Stimulated activated CD4-positive, alpha-beta T cell treated with anti-CD3 and anti-CD28 coated beads, Interleukin-12 subunit alpha, Interleukin-12 subunit beta, amount 100 ng/mL, for 24 hours (primary cell): ENCODE measurements at places on chromosomes 16 and 17.

DNA sequence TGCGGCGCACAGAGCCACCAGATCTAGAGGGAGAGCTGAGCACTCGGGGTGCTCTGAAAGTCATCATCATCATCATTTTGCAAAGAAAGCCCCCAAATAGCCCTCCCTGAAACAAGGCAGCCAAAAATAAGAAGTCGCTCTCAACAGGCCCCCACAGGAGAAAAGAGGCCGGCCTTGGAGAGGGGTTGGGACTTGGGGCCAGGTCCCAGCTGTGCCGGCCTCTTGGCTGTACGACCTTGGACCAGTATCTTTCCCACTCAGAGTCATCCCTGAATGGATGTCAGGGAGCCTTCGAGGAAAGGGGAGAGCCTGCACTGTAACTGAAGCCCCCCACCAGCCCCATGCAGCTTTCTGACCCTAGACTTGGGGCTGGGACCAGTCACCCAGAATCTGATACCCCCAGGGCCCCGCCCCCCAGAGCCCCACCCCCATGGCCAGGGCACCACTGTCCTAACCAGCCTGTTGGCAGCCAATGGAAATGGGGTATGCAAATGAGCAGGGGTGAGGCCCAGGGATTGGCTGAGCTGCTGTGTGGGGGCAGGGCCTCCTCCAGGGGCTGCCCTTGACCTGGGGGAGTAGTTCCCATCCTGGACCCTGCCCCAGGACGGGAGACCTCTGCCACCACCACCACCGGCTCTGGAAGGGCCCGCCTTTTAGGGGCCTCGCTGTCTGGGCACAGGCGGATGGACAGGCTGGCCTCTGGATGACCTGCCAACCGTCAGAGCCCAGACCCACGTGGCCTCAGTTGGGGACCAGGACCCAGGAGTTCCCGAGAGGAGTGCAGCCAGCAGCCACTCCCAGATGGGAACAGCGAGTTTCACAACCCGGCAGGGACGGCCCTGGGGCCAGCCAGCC lies 15.4 kb downstream of the ZFPM1 start:
- no peak for DNase-seq

DNA sequence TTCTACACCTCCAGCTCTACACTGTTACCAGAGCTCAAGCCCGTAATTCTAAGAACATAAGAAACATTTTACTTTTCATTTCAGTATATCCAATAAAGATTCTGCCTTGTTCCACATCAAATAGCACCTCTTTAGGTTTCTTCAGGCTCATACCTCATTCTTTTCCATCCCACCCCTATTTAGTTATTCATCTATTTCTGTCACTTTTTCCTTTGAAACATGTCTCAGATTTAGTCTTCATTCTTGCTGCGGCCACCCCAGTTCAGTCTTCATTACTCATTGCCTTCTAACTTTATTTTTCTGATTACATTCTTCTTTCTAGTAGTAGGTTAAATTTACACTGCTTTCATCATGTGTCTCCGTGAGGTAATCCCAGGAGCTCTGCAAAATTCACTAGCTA lies 33.5 kb downstream of the PPM1E start:
- DNase-seq: no peak

DNA sequence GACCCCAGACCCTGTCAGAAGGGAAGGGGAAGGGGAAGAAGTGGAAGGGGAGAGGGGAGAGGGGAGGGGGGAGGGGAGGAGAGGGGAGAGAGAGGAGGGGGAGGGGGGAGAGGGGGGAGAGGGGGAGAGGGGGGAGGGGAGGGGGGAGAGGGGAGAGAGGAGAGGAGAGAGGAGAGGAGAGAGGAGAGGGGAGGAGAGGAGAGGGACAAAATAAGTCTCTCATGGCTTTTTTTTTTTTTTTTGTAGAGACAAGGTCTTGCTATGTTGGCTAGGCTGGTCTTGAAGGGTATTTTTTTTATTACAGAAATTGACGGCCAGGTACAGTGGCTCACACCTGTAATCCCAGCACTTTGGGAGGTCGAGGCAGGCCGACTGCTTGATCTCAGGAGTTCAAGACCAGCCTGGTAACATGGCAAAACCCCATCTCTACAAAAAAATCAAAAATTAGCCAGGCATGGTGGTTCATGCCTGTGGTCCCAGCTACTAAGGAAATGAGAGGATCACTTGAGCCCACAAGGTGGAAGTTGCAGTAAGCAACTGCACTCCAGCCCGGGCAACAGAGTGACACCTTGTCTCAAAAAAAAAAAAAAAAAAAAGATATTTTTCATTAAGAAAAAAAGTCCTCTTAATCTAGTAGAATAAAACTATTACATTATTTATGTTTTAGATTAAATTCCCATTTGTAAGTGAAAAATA lies 19.2 kb downstream of the AMFR start:
- no peak for DNase-seq

DNA sequence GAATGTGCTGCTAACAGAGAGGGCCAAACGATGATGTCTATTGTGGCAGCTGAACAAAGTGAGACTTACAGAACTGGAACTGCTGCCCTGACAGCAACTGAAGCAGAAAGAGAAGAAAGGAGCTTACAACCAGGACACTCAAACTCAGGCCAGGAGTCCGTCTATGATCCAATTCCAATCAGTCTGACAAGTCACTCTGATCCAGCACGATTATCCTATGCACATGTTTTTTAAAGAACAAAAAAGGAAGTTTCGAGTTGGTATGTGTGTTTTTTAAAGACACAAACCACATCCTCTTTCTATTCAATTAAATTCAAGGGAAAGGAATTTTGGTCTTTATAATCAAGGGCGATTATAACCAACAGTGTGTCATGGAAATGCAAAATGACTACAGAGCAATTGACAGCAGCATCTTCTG lies 42.4 kb upstream of the MTMR4 start:
- DNase-seq: no peak

GRCh38 chr17:5514976-5515375 lies 28.6 kb downstream of the MIS12 start:
- no peak for DNase-seq

GRCh38 chr17:37825851-37826250 lies 81.0 kb upstream of the HNF1B start:
- no peak for DNase-seq

GRCh38 chr17:77145612-77146245 lies 5.0 kb downstream of the SEC14L1 start:
- no peak for DNase-seq

- DNase-seq: no peak
Measured at GRCh38 chr17:49170216-49170615, 37.6 kb downstream of the B4GALNT2 start.

GRCh38 chr17:14886200-14886739 lies 378.9 kb downstream of the PMP22 start:
- no peak for DNase-seq

GRCh38 chr16:67806428-67807147 lies at the start of the genes RANBP10 and TSNAXIP1:
RANBP10 (minus strand) TSS chr16:67806560; CDS start chr16:67806536, 24 bp downstream.
TSNAXIP1 (plus strand) TSS chr16:67806889; CDS start chr16:67807150, 261 bp downstream.
- peak; percentile 92 for DNase-seq

DNA sequence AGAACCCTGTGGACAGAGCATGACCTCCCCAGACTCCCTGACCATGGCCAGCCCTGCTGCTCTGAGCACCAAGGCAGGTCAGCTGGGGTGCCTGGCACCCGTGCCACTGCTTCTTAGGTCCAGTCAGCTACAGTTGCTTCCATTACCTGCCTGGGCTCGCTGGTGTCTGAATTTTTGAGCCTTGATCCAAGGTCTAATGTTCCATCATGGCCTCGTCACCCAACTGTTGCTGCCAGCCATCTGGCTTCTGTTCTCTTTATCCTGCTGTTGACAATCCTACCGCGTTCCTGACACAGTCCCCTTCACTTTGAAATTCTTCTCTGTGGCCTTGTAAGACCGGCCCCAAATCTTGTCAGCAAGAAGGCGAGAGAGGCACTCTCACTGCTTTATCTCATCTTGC lies 16.7 kb downstream of the GLYR1 start:
- no peak for DNase-seq

DNA sequence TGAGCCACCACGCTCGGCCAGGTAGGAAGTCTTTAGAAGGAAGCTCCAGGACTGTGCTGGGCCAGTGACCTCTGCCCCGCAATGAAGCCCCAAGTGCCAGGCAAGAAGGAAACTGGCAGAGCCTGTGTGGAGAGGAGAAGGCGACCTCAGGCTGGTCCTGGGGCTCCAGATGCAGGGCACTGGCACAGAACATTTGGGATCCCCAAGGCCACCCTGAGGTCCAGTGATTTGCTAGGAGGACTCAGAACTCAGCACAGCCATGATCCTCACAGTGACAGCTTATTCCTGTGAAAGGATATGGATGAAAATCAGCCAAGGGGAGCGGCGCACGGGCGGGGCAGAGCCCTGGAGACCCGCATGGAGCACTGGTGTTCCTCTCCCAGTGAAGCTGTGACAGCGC lies 24.1 kb downstream of the MGAT5B start:
- DNase-seq: no peak

DNA sequence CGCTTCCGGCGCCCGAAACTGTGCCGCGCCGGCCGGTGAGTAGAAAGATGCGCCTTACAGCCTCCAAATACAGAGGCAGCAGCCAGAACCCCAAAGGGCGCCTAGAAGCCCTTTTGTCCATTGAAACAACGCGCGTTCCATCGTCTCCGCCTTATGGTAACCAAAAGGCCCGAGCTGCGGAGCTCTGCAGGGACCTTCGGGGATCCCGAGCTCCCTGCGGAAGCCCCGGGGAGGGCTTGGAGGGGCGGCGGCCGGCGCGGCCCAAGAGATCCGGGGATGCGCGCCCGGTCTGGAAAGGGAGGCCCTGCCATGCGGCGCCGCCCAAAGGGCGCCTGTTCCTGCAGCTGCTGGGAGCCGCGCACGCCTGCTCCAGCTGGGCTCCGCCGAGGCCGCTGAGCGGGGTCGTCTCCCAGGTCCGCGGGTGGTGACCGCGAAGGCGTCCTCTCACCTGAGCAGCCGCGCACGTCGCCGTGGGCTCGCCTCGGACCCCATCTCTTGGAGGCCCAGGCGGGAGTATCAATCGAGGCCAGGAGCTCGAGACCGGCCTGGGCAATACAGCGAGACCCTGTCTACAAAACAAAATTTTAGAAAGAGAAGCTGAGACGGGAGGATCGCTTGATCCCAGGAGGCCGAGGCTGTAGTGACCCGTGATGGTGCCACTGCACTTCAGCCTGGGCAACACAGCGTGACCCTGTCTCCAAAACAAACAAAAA lies 742 bp upstream of the FBXO31 start:
- DNase-seq: no peak

DNA sequence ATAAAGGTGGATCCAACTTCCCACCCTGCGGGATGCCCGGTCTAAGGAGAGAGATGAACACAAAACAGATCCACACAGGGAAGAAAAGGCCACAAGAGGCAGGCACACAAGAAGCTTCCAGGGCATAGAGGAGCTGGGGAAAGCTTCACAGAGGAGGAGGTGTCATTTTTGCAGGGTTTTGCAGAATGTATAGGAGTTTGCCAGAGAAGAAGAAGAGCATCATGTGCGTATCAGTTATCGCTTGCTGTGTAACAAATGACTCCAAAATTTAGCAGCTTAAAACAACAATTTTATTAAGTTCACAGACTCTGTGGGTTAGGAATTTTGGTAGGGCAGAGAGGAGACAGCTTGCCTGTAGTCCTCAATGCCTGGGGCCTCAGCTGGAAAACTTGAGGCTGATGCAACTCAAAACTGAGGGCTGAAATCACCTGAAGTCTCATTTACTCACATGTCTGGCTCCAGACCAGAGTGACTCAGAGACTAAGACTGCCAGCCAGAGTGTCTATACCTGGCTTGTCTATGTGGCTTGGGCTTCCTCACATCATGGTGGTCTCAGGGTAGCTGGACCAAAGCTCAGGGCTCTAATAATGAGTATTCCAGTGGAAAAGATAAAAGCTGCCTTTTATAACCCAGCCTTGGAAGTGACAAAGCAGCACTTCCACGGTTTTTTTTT lies 33.9 kb upstream of the ZNF423 start:
- no peak for DNase-seq

GRCh38 chr17:51261024-51261963 lies 948 bp downstream of the UTP18 start:
- peak; percentile 55 for DNase-seq

DNA sequence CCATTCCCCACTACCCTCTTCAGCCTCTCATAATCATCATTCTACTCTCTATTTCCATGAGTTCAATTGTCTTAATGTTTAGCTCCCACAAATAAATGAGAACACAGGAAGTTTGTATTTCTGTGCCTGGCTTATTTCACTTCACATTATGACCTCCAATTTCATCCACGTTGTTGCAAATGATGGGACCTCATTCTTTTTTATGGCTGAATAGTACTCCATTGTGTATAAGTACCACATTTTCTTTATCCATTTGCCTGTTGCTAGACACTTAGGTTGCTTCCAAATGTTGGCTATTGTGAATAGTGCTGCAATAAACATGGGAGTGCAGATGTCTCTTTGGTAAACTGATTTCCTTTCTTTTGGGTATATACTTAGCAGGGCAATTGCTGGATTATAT lies 42.3 kb downstream of the ERCC4 start:
- no peak for DNase-seq

DNA sequence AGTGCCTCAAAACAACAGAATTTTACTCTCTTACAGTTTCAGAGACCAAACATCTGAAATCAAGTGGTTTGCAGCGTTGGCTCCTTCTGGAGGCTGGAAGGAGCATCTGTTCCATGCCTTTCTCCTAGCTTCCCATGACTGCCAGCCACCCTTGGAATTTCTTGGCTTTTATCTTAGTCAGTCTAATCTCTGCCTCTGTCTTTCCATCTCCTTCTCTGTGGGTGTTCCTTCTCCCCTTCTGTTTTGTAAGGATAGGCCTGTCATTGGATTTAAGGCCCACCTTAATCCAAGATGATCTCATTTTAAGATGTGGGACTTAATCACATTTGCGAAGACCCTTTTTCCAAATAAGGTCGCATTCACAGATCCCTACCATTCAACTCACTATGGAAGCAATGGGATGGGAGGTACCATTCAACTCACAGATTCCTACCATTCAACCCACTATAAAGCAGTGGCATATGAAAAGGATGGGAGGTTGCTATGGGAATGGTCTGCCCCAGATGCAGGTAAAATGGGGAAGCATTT lies 321.8 kb downstream of the WWOX start:
- no peak for DNase-seq

DNA sequence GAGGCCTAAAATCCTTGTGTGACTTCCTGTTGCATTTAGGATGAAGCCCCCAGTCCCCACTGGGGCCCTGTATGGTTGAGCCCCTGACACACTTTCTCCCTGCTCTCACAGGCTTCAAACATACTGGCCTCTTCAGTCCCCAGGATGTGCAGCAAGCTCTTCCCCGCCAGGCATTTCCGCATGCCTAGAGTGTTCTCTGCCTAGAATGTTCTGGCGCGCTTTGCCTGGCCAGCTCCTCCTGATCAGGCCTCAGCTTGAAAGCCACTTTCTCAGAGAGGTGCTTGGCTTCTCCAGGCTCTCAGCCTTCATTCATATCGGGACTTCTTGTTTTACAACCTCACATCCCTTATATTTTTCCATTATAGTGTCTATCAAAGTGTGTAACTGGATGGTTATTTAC lies 123.7 kb downstream of the SPACA3 start:
- DNase-seq: no peak

- peak; percentile 70 for DNase-seq
Measured at GRCh38 chr17:40480501-40481003, 20.9 kb downstream of the TNS4 start.

DNA sequence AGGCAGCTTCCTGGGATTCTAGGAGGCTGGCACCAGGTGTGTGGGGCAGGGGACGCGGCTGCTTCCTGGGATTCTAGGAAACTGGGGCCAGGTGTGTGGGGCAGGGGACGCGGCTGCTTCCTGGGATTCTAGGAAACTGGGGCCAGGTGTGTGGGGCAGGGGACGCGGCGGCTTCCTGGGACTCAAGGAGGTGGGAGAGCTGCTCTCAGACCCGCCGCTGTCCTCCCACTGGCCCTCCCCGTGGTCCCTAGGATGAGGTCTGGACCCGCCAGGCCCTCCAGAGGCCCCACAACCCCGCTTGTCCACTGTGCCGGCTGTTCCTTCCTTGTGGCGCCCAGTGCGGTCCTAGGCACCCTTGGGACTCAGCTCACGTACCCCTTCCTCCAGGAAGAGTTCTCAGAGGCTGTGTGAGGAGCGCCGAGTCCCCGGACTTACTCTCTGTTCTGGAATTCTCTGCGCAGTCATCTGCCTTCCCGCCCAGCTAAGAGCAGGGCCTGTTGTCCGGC lies 565 bp downstream of the DPEP1 start:
- DNase-seq: no peak
